ENCODE measurements at places on chromosomes 12 and 14.

DNA sequence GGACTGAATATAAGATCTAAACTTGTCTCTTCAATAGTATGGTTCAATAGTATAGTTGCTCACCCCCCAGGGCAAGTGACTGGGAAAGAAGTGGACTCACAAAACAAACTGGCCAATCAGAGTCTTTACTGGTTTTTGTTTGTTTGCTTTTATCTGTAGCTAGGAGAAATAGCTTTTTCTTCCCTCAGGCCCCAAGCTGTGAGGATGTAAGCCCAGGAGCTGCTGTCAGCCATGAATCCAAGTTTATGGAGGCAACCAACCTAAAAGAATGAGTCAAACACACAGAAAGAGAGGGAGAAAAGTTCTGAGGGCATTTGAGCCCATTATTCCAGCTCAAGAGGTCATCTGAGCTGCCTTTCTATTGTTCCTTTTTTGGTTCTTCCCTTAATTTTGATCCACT is 375.3 kb downstream of the BCAT1 start:
- DNase-seq, result no peak

- DNase-seq, result no peak
Observed at GRCh38 chr14:54662491-54663133, 95.7 kb downstream of the SAMD4A start.

GRCh38 chr14:32129124-32129523 is 52.0 kb downstream of the ARHGAP5 start:
- DNase-seq, result no peak

DNA sequence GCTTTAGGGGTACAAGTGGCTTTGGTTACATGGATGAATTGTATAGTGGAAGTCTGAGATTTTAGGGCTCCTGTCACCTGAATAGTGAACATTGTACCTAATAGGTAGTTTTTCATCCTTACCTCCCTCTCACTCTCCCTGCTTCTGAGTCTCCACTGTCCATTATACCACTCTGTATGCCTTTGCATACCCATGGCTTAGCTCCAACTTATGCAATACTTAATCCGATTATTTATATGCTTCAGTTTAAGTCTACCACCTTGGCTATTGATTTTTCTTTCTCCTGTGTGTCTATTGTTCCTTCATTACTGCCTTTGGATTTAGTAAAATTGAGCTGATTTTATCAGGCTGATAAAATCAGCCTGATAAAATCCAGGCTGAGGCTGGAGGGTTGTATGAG is 30.5 kb upstream of the C12orf71 start:
- no peak for DNase-seq

- peak; percentile 30 for DNase-seq
Observed at GRCh38 chr12:108511633-108512540, 3.2 kb upstream of the FICD start.

GRCh38 chr12:116880213-116880816 is 926 bp downstream of the HRK start:
- DNase-seq, result no peak

- no peak for DNase-seq
Observed at GRCh38 chr14:55850825-55851241, 267.4 kb upstream of the PELI2 start.

DNA sequence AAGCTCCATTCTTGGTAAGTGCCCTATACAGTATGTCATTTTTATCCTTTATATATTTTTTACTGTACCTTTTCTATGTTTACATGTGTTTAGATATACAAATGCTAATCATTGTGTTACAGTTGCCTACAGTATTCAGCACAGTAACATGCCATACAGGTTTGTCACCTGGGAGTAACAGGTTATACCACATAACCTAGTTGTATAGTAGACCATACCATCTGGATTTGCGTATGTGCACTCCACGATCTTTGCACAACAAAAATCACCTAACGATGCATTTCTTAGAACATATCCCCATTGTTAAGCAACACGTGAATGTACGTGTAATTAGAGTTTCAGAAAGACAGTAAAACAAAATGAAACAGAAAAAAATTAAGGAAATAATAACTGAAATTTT is 11.9 kb upstream of the ANO2 start:
- DNase-seq, result no peak

- no peak for DNase-seq
Observed at GRCh38 chr14:99672506-99673304, 11.4 kb upstream of the CYP46A1 start.

DNA sequence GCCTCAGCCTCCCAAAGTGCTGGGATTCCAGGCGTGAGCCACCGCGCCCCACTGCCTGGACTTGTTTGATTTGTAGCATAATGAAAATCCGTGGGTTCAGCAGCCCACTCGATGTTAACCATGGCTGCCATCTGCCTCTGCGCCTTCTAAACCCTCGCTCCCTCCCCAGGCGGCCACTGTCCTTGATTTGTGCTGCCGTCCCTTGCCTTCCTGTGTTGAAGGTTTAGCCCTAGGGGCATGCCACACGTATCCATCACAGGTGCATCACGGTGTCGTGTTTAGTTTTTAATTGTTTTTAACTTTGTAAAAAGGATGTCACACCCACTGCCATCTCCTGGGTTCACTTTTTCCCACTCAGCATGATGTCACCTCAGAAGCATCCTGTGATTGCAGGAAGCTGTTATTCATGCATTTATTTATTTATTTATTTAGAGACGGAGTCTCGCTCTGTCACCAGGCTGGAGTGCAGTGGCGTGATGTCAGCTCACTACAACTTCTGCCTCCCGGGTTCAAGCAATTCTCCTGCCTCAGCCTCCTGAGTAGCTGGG is 24.5 kb upstream of the ULK1 start:
- peak; percentile 50 for DNase-seq

GRCh38 chr12:124508381-124509079 is 58.9 kb downstream of the NCOR2 start:
- DNase-seq, result no peak

DNA sequence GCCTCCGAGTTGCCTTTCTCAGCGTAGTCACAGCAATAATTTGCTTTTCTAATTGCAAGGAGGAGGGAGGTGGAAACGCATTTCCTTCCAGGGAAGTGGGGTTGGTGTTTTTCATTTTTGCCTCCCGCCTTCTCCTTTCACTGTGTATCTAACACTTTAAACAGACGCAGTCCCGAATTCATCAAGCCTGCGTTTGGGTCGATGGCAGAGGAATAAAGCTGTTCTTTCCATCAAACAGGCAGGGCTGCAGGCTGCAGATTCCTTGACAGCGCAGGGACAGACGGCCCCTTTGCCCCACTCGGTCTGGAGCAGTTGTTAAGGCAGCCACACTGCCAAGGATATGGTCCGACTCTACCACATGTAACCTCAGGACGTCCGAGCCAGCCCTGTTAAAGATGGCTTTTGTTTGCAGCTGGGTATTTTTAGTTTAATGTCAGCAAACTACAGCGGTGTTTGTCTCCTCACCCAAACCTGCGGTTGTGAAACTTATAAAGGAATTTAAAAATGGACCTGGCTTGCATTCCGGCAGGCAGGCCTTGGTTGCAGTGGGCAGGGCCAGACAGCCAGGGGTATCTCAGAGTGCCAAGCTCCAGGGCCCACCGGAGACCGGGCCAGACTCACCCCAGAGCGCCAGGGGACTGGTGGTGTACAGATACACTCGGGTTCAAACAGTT is 2.1 kb downstream of the CHST11 start:
- DNase-seq, result no peak

DNA sequence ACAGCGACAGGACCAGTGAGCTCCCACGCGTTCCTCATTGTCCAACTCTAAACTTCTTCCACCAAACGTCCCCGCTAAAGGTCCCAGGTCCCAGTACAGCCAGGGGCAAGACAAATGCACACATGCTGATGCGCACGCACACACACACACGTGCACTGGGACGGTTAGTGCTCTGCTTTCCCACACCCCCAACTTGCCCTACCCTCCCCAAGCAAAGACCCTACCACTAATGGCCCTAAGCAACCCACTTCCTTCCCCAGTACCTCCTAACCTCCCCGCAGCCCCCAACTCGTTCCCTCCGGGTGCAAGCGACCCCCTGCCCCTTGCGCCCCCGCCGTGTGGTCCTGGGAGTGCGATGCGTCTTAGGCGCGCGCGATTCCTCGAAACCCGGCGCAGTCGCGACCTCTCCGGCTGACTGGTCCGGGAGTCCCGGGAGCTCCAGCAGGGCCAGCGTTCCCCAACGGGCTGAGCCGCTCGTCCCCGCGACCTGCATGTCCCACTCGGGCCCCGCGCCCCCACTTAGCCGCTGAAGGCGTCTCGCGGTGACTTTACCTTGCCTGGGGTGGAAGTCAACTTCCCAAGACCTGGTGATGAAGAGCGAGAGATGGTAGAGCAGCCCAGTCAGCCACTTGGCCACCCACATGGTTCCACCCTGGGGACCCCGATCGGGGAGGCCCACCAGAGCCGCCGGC is 578 bp downstream of the ADAMTS20 start:
- DNase-seq, result no peak

GRCh38 chr14:67495827-67496226 is 7.3 kb upstream of the TMEM229B start:
- DNase-seq, result no peak

DNA sequence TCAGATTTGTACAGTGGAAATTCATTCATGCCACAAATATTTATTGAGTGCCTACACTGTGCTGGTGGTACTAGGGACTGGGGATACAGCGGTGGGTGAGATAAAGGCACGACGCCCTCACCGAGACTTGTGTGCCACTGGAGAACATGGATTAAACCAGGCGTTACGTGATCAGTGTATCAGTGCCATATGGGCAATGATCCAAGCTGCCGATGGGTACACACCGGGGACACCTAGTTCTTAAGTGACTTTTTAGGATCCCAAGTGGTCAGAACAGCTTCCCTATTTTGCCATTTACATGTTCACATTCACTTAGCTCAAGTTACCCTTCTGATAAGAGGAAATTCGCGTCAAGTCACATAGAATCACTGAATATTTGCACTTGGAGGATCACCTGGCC is 236.7 kb downstream of the CACNA1C start:
- DNase-seq, result no peak

DNA sequence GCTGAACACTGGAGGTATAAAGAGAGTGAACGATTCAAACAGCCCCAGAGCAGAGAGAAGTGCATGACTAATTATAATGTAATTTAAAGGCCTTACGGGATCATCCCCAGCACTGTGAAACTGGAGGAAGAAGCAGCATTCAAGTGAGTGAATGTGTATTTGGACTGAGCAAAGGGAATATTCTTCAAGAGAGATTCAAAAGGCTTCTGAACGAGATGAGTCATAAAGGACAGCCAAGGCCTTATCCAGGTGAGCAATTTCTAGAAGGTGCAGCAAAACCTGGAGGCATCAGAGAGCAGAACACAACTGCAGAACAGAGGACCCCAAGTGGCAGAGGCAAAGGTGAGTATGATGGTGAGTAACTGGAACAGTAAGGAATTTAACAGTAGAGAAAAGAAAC is 127.2 kb downstream of the BCAT1 start:
- no peak for DNase-seq
